ENCODE measurements at places on chromosomes 11 and 22.

DNA sequence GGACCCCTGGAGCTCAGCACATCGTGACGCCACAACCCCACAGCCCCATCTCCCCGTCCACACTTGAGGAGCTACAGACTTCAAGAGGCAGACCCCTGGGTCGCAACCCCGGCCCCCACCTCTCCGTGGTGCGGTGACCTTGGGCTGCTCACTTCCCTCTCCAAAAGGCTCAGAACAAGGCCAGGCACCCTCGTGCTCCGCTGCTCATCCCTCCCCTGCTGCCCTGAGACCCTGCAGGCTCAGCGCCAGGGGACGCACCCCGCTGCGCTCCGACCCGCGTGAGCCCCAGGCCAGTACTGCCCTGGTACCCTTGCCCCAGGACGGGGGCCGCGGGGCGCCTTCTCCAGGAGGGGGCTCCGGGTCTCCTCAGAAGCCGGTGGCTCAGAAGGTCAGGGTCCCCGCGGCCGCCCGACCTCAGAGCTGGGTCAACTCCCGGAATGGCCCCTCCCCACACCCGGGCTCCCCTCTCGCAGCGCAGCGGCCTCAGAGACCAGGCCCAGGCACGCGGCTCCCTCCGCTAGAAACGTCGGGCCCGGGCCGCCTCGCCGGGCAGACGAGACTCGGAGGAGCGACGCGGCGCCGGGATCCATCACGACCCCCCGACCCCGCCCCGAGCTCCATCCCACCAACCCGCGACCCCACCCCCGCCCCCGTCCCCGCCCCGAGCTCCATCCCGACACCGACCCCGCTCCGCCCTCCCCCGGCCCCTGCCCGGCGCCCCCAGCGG is 563 bp downstream of the GATD1 start:
- no peak for DNase-seq

GRCh38 chr11:66479394-66480116 is 679 bp upstream of the DPP3 start:
- DNase-seq, result no peak

- no peak for DNase-seq
Observed at GRCh38 chr11:130215531-130216220, 56.1 kb downstream of the ST14 start.

DNA sequence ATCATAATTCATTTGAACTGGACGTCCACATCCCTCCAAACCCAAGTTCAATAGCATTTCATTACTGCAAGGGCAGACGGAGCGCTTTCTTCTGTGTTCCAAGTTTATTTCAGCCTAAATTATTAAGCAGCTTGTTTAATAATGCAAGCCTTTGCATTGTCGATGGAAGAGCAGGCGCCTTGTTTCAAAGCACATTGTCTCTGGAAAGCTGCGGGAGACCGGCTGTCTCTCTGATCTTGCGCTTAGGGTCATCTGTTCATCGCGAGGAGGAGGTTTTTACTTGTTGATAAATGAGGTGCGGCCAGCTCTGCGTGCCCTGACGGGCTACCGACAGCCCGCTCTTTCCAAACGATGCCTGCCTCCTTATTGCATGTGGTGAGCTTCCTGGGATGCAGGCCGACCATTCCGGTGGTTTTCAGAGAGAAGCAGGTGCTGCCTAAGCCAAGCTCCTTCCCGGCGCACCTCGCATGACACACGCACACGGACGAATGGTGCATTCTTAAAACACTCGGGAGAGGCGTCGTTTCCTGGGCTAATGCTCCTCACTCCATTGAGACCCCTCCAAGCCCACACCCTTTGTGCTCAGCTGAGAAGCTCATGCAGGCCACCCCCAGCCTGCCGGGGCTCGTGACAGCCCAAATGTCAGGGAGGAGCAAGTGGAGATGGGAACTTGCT is 456.9 kb downstream of the BRD1 start:
- no peak for DNase-seq

DNA sequence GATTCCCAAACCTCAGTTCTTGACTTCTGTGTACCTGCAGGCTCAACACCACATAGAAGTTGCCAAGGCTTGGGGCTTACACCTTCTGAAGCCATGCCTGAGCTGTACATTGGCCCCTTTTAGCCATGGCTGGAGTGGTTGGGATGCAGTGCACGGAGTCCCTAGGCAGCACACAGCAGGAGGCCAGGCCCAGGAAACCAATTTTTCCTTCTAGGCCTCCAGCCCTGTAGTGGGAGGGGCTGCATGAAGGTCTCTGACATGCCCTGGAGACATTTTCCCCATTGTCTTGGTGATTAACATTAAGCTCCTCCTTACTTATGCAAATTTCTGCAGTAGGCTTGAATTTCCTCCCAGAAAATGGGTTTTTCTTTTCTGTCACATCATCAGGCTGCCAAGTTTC is 94.6 kb downstream of the DEPDC5 start:
- no peak for DNase-seq

GRCh38 chr11:76156971-76157427 is 49.3 kb downstream of the WNT11 start:
- DNase-seq, result no peak

- DNase-seq, result no peak
Observed at GRCh38 chr11:115267871-115268270, 236.3 kb downstream of the CADM1 start.

DNA sequence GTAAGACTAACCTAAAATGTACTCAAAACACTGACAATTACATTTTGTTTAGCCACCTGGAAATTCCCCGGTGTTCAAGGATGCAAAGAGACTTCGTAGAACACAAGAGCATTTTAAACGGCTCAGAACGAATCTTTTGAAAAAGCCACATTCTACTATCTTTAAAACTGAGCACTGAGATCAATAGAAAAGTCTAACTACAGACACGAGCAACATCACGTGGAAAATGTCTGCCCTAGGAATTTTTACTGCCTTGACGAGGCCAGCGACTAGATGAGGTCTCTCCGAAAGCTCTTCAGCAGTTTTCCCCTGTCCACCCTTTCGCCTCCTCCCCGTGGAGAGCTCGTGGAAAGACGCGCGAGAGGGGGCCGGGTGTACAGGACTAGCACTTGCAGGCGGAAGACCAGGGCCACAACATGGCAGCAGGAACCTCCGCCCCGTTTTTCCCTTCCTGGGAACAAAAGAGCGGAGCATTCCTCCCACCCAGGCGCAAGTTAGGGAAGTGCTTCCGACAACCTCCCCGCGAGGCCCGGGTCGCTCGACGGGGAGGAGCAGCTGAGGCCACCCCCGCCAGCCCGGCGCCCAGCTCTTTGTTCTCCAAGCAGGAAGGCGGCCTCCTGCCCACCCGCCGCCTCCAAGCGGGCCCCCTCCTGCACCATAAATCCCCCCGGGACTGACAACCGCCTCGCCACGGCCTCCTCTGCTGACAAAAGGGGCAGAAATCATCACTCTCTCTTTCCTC is 1.1 kb downstream of the EIF4G2 start:
- no peak for DNase-seq

DNA sequence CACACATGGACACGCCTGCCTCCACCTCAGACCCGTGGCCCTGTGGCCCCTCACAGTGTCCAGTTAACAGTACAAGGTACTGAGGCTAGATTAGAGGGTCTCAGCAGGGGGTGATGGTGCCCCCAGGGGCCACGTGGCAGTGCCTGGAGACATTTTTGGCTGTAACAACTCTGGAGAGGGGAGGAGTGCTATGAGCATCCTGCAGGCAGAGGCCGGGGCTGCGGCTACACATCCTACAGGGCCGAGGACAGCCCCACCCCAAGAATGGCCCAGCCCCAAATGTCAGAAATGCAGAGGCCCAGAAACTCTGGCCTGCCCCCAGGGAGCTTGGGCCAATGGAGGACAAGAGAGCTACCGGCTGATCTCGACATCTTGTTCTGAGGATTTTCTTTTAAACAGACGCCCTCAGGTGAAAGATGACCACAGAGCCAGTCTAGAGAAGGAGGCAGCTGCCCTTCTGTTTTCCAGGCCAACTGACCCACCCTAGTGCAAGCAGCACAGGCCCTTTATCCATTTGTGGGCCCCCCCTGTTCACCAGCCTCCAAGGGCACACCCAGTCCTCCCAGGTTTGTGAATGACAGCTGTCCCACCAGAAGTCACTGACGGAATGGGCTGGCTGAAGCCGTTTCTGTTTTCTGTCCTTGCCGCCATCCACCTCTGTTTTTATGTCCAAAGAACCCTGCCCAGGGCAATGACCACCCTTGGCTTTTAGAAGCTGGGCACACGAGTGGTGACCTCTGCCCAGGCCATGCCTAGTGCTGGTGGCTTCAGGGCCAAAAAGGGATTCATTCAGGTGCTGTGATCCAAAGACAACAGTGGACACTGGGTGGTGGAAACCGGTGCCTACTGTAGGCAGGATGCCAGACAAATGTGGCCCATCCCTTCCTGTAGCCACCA is 85.2 kb upstream of the LINC01488 start:
- no peak for DNase-seq

DNA sequence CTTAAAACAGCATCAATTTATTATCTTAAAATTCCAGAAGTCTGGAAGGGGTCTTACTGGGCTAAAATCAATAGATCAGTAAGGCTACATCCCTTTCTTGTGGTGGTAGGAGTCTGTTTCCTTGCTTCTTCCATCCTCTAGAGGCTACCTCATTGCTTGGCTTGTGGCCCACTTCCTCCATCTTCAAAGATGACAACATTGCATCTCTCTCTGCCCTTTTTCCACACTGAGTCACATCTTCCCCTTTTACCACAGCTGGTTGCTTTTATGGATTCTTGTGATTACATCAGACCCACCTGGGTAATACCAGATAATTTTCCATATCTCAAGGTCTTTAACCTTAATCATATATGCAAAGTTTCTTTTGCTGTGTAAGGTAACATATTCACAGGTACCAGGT is 60.9 kb downstream of the GRIA4 start:
- no peak for DNase-seq

DNA sequence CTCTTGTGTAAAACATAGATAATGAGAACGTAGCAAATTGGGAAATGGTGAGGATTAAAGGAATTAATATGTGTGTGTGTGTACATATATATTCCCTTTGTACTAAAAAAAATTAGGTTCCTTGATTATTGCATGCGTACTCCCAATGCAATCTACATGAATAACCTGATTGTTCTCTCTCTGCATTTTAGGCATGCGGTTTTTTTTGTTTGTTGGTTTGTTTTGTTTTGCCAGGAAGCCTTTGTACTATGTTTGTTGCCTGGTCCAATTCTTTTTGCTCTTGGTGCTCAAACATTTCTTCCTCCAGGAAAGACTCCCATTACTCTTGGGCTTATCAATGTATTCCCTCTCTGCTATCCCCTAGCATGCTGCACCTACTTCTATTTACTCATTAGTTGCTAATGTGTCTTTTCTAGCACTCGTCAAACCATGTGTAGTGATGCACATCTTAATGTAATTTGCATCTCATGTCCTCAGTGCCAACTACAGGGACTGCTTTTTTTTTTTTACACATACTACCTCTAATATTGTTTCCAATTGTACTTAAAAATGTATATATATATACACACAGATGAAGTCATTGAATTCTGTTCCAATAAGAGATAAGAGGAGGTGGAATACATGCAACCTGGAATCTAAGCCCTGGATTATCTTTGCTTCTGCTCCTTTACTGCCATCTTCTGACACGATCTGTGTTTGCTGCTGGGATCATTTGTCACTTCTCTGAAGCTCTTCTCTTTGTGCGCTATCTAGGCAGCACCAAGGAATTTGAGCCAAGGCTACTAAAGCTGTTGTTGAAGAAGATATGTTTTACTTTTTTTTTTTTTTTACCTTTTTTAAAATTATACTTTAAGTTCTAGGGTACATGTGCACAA is 197.2 kb upstream of the ANO3 start:
- peak; percentile 37 for DNase-seq

DNA sequence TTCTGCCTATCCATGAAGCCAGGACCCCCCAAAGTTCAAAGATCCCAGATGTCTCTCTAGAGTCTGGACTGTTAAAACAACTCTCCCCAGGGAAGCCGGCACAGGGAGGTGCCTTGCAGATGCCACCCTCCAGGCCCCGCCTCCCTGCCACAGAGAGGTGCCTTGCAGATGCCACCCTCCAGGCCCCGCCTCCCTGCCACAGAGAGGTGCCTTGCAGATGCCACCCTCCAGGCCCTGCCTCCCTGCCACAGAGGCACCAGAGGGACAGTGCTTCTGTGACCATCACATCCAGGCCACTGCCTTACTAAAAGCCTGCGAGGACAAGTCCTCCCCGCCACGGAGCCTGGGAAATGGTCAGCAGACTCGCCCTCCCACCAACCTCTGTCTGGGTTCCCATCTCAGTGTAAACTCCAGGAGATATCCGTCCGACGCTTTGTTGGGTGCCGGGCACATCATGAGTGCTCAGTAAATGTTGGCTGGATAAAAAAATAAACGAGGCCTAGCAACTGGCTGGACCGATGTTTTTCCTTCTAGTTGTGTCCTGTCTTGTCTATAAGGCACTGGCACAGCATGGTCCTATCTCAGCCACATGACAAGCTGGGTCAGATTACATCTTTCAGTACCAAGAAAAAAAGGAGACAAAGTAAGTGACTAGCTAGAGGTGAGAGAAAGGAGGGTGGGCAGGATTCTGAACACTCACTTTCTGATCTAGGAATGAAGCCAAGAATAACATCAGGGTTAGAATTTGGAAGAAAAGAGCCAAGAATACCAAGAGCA is 91.2 kb upstream of the CSNK2A3 start:
- DNase-seq, result no peak

DNA sequence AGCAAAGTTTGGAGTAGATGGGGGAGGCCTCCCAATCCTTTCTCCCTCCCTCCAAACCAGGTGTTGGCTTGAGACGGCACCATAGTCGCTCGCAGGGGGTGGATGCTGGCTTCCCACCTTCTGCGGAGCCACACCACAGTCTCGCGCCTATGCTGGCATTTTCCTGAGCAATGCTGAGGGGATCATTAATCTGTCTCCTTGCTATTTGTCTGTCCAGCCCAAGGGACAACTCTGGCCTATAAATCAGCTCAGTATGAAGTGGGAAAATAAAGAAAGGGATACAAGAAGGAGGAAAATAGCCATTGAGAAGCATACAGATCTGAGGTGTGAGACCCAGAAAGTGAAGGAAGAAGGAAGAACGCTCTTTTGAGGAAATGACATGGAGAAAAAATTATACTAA is 53.5 kb upstream of the CADM1 start:
- no peak for DNase-seq

GRCh38 chr11:94678236-94678635 is 89.9 kb upstream of the AMOTL1 start:
- no peak for DNase-seq

GRCh38 chr22:32185821-32186220 is 19.1 kb downstream of the RFPL2 start:
- DNase-seq, result no peak

DNA sequence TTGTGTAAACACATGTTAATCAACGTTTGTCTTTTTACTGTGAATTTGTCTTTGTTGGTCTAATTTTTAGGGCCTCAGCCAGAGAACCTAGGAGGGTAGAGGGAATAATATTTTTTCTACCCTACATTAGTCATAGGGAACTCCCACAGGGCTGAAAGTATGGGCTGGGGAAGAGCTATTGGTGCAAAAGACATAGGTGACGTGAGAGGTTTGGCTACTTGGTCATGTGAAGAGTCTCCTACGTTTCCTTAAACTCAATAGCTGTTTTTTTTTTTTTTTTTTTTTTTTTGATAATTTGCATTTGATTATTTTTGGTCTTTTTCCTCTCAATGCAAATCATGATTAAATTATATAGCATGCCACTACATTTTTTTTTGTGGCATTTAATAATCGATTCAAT is 15.9 kb upstream of the MMP7 start:
- DNase-seq, result no peak

- DNase-seq, result no peak
Observed at GRCh38 chr11:117042689-117043088, 55.5 kb downstream of the SIK3 start.
